CD4-positive, alpha-beta T cell treated with Interleukin-6 at 100 ng/mL for 8 hours (primary cell): ENCODE measurements at places on chromosomes 11 and 22.

- DNase-seq = no peak
Measured at GRCh38 chr11:7597620-7598019, 75.7 kb downstream of the CYB5R2 start.

DNA sequence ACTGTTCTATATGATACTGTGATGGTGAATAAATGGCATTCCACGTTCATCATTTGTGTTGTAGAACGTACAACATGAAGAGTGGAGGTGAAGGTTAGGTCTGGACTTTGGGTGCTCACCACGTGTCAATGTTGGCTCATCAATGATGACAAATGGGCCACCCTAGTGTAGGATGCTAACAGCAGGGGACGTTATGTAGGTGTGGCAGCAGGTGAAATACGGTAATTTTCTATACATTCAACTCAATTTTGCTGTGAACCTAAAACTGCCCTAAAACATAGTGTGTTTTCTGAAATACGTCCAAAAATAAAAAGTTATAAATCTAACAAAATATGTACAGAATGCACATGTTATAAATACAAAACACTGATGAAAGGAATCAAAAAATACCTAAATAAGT lies 6.2 kb downstream of the KRTAP5-6 start:
- no peak for DNase-seq

DNA sequence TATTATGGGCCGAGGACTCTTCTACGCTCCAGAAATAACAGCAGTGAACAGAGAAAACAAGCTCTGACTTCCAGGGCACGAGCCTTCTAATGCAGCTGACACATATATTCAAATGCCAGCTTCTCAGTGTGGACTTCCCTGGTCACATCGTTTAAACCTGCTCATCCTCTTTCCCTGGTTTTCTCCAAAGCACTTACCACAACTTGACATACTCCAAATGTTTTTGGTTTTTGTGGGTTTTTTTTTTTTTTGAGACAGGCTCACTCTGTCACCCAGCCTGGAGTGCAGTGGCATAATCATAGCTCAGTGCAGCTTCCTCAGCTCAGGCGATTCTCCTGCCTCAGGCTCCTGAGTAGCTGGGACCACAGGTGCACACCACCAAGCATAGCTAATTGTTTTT lies 105.5 kb downstream of the MICAL3 start:
- no peak for DNase-seq

- DNase-seq = no peak
Measured at GRCh38 chr22:41570221-41570620, 9.4 kb downstream of the CSDC2 start.

GRCh38 chr22:32695451-32695891 lies 106.0 kb upstream of the TIMP3 start:
- DNase-seq = no peak

GRCh38 chr11:64499261-64500004 lies 91.6 kb upstream of the SLC22A12 start:
- no peak for DNase-seq

DNA sequence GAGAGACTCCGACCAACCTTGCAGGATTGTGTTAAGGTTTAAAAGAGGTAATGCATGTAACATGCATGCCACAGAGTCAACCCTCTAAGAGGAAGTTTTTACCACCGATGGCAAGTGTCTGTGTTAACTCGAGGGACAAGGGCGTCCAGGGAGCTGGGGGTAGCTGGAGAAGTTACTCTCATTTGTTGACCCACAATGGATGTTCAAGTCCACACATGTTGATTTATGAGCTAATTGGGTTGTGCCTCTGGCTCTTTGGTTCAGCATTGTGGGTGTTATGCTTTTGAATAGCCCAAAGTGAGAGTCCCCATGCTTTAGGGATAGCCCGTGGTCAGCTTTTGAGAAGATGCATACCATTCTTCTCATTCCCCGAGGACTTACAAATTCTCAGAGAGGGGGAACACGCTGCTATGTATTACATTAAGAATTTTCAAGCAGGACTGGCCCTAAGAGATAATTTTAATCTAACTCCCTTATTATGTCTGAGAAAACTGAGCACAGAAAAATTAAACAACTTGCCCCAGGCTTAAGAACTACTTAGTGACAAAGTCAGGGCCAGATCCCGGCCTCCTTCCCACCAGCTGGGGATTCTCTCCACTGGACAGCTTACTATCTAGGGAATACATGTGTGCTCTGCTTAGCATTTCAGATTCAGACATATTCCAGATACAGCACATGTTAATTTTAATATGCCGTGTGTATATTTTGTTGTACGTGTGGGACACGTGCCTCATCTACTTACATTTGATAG lies 5.2 kb upstream of the PLET1 start:
- no peak for DNase-seq

- no peak for DNase-seq
Measured at GRCh38 chr11:111414267-111414931, 35.3 kb upstream of the POU2AF1 start.

- DNase-seq = no peak
Measured at GRCh38 chr22:24584871-24585411, 7.9 kb downstream of the LRRC75B start.

GRCh38 chr11:100827934-100828661 lies 141.0 kb downstream of the ARHGAP42 start:
- no peak for DNase-seq

- DNase-seq = no peak
Measured at GRCh38 chr22:41003976-41004375, 52.8 kb downstream of the RBX1 start.

GRCh38 chr22:30183861-30184278 lies 62.7 kb downstream of the LIF start:
- DNase-seq = no peak
